ENCODE measurements at places on chromosomes 12 and 14. TPM values are rescaled to one million over a fixed set of nuclear protein-coding genes. Genes with fewer than 3 reads are reported as not detected.

The CKAP4 gene
- 17.4 TPM for total RNA-seq

The CCDC38 gene
- total RNA-seq: 0.16 TPM

The CACNA1C gene
- total RNA-seq: 0.05 TPM

The RPL10L gene
- not detected for total RNA-seq

The GPR162 gene
- total RNA-seq: 0.60 TPM

Measured in activated naive CD4-positive, alpha-beta T cell treated with anti-CD3 and anti-CD28 coated beads, Interleukin-2, amount 50 U/mL, for 72 hours (primary cell).